ENCODE measurements at places on chromosomes 6 and 20.
A peak's percentile ranks its signal among the peaks of the same experiment; 100 is the strongest.

GRCh38 chr6:111114087-111114443 lies 26.8 kb downstream of the SLC16A10 start:
- DNase-seq = no peak

GRCh38 chr6:119116712-119117281 lies 38.3 kb upstream of the FAM184A start:
- no peak for DNase-seq

- no peak for DNase-seq
These were observed 236.5 kb upstream of the AFDN start for GRCh38 chr6:167590193-167590592.

DNA sequence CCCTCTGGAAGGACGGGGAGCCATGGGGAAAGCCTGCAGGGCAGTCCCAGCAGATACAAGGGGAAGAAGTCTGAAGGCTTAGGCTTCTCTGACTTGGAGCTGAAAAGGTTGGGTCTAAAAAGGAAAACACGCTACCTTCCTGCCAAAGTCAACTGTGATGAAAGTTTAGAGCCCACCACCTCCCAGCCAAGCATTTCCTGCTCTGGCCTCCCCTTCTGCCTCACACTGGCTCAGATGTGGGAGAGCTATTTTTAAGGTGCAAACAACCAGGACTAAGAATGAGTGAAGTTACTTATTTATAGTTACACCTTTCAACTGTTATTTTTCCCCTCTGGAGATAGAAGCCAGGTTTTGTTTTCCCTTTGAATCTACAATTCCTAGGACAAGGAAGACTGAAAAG lies 21.2 kb downstream of the NEDD9 start:
- DNase-seq = no peak

DNA sequence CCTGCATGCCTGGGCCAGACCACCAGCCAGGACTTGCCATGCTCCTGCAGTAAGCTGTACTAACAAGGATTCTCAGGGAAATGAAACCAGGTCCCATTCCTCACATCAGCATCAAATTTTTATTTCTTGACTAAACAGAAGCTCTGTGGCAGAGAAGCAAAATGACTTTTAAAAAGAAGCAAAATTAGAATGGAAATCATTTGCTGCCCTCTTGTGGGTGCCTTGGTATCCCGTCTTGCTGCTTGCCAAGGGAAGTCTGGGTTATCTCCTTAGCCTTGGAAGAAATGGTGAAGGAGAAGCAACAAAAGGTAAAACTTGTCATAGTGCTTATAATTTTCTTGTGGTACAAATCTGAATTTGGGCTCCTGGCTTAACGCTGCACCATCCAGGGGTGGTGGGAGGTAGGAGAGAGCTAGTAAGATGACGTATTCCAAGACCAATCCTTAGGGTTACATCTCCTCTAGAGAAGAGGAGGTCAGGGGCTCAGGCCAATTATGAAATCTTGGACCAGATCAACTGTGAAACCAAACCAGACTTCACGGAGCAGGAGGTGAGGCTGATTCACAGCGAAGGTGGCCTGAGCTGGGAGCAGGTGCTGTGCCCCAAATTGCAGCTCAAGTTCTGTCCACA lies 107.5 kb downstream of the FAXC start:
- peak; percentile 32 for DNase-seq

DNA sequence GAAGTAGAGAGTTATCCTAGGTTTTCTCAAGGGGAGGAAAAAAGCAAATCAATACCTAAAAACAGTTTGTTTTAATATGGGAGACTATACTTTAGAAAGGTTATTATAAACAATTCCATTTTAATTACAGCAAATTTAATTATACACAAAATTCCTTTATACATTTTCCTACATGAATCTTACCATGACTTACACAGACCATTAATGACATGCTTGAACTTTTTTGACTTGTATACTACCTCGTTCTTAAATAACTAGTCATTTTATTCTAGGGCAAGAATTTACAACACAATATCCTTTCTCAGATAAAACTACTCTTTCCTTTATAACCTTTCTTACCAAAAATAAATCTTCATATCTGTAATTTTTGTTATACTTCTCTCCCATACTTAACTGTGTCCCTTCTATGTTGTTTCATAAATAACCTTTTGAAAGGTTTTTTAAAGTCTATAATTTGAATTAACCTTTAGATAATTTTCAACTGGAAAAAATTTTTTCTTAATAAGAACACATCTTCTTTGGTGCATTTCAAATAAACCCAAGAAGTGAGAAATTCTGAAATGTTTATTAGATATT lies 729.4 kb downstream of the TENT5A start:
- DNase-seq = no peak

DNA sequence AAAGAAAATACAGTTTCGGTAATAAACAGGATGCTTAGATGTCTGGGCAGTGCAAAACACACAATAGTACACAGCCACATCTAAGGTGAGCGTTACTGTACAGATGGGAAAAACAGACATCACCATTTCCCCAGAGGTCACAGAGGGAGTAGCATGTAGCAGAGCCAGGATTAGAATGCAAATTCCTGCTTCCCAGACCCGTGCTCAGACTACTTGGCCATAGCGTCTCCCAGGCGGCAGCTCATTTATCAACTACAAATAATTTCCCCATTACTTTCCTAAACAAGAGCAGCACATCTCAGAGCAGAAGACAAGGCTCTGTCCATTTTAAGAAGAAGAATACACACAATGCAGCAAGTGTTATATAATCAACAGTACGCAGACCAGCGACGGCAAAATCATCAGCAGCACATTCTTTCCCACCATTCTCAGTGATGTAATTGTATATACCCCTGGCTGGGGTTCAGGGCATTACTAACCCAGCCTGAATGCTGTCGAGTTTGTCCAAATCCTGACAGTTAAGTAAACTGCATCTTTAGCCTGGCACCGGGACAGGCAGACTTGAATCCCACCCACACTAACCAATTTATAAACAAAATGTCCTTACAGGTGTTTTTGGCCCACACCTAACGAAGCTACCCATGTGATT lies 61.9 kb downstream of the CNKSR3 start:
- DNase-seq = peak; percentile 77

GRCh38 chr6:54053881-54054391 lies 57.3 kb upstream of the MLIP start:
- DNase-seq = peak; percentile 79

GRCh38 chr6:21970569-21971300 lies 326.1 kb downstream of the PRL start:
- DNase-seq = no peak

GRCh38 chr6:35165630-35166071 lies 24.5 kb upstream of the TCP11 start:
- DNase-seq = no peak

GRCh38 chr20:63167026-63167917 lies 48.7 kb downstream of the YTHDF1 start:
- DNase-seq = peak; percentile 60

- no peak for DNase-seq
These were observed 47.7 kb upstream of the PLCB4 start for GRCh38 chr20:9021216-9021615.

DNA sequence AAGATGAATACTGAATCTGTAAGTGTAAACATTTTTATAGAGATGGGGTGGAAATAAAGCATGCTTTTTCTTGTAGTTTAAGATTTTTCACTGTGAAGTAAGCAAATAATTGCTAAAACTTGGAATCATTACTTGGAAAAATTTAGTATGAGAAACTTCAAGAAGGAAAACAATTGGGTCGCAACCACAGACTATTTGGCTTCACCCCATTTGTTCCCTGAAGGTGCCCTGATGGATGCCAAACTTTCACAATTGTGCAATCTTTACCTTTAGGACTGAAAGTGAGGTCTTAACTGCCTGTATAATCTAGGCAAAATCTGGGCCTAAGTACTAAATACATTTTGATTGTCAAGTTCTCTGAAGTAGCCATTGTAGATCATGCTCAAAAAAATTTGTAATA lies 330.1 kb downstream of the HDGFL1 start:
- no peak for DNase-seq

DNA sequence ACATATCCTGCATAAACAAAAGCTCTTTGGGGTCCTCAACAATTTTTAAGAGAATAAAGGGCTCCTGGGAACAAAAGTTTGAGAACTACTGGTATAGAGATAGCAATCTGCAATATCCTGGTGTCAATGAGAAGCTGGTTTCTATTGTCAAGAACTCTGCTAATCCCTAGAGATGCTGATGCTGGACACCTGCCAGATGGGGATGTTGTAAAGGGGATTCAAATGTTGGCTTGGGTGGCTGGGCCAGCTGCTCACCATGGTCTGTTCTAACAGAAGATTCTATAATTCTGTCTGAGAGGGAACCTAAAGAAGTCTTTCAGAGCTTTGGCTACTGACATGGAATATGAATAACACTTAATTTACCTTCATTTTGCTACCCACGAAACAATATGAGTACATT lies 137.8 kb downstream of the BTBD9 start:
- DNase-seq = no peak

- no peak for DNase-seq
These were observed 203.2 kb upstream of the SMLR1 start for GRCh38 chr6:130624046-130624445.

DNA sequence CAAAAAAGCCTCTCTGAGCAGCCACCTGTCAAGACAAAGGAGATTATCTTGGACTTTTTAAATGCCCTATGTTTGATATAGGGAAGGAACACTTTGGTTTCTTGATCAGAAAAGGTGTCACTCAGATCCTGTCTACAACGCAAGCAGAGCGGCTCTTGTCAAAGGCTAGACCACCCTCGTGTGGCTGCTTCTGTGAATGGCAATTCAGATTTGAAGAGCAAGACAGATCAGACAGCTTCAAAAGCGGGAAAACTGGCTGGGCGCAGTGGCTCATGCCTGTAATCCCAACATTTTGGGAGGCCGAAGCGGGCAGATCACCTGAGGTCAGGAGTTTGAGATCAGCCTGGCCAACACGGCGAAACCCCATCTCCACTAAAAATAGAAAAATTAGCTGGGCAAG lies 10.1 kb upstream of the NXT1 start:
- peak; percentile 76 for DNase-seq

DNA sequence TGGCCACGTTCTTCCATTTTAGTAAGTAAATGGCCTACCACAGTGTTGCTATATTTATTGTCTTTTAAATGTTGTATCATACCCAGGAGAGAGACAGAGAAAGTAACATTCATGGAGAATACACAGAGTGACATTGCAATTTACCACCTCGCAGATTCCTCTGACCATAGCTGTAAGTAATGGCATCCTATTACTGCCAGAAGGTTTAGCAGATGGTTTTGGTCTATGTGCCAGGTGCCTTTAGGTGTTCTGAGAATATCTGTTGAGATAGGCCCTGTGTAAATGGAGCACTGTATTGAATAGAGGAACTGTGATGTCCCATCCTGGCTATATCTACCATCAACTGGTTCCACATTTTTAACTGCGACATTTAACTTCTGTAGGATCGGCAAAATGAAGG lies 559.6 kb downstream of the KIF16B start:
- no peak for DNase-seq

- DNase-seq = no peak
These were observed 6.4 kb downstream of the PREX1 start for GRCh38 chr20:48821261-48821920.

DNA sequence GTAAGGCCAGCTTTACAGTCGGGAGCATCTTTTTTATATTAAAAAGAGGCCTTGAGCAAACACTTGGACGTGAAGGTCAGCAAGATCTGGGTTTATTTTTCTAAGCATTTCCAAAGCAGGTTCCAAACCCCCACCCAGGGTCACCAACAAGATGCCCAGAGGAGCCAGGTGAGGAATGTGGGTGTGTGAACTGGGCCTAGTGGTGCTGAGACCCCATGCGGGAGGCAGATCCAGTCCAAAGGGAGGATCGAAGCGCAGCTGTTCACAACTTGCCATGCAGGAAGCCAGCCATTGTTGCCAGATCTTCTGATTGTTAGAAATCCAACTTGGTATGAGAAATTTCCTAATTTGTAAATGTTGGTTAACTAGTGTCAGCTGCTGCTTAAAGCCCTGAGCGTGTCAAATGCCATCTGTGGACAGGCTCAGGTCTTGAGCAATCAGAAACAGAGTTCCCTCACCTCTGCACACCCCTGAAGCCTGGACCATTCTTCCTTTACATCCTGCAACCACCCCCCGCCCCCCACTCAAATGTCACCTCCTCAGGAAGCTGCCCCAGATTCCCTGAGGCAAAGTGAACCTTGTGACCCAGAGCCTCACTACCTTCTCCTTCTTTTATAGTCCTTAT lies 46.5 kb downstream of the NFATC2 start:
- peak; percentile 35 for DNase-seq

DNA sequence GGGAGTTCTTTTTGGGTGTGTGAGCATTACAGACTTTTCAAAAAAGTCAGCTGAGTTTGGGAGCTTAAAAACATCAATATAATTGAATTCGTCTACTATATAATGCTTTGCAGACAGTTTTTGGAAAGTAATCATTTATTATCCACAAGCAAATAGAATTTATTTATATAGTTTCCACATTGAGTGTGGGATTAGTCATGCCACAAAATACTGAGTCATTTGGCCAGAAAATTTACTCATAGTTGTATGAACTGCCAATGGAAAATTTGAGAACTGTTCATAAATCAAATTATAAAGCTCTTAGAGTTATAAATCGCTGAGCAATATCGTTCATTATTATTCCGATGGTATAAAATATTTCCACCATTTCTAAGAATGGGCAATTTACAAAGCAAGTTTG lies 5.0 kb downstream of the BEND6 start:
- peak; percentile 9 for DNase-seq

DNA sequence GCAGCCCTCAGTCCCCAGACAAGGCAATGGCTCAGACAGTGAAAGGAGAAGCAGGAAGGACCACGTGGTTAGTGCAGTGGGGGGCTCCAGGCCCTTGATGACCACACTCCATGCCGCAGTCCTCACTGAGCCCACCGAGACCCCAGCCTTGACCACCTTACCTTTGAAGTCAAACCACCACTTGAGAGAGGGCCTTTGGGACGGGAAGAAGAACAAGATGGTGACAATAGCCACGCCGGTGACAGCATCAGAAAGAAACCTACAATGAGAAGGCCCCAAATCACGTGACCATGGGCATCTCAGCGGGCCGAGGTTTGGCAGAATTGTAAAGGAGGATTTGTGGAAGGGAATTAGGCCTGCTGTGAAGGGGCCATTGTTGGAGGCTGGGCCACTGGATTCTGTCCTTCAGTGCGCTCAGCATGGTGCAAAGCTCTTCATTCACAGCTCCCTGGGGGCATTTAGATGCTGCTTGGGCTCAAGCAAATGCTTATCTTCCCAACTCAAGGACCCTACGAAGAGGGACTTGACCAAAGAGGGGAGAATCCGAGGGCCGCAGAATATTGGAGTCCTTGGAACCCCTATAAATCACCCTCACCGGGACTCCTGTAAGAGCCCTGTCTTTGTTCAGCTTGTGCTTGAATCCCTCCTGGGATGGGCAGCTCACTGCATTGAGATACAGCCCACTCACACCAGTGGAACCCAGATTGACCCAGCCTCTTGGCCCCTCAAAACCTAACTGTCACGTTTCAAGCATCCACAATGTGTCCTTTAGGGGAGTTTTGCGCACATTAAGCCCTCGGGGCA lies 33.2 kb upstream of the OCSTAMP start:
- DNase-seq = no peak

GRCh38 chr6:80991316-80991715 lies 761.2 kb downstream of the TENT5A start:
- no peak for DNase-seq

- DNase-seq = no peak
These were observed 5.2 kb upstream of the MANEA start for GRCh38 chr6:95572098-95572497.

- no peak for DNase-seq
These were observed 10.6 kb upstream of the RBBP8NL start for GRCh38 chr20:62437927-62438326.

- no peak for DNase-seq
These were observed 37.5 kb downstream of the HNF4A start for GRCh38 chr20:44392776-44393607.

- no peak for DNase-seq
These were observed 92.6 kb downstream of the SNX5 start for GRCh38 chr20:17875981-17876385.

GRCh38 chr6:103719545-103719944 lies 1140.2 kb downstream of the HACE1 start:
- DNase-seq = no peak
